ENCODE measurements at places on chromosomes 4 and X. TPM values are rescaled to one million over a fixed set of nuclear protein-coding genes. Genes with fewer than 3 reads are reported as not detected.

FATE1 gene
- total RNA-seq = 25.6 TPM

TLR3 gene
- total RNA-seq = 11.0 TPM

SPACA5 gene
- total RNA-seq = not detected

PAK3 gene
- total RNA-seq = 7.6 TPM

CYSLTR1 gene
- total RNA-seq = 1.7 TPM

FOXR2 gene
- not detected for total RNA-seq
